Activated CD4-positive, alpha-beta T cell treated with anti-CD3 and anti-CD28 coated beads, Interleukin-2, amount 10 ng/mL, durations not matched to agents 7 days and 5 days (primary cell): ENCODE measurements at places on chromosomes 16 and 17. TPM values are rescaled to one million over a fixed set of nuclear protein-coding genes. Genes with fewer than 3 reads are reported as not detected.
A peak's percentile ranks its signal among the peaks of the same experiment; 100 is the strongest.

- DNase-seq = no peak
- H3K27me3 ChIP-seq = no peaks in the 10 kb centered on the region
- H3K4me3 ChIP-seq = no peak overlapping the region
Measured at GRCh38 chr16:9122342-9122741, 30.9 kb downstream of the HAPSTR1 start.

GRCh38 chr17:47978324-47978723 lies 7.4 kb downstream of the CDK5RAP3 start:
- peaks cover 44% of the 10 kb centered on the region for H3K36me3 ChIP-seq
- no peak overlapping the region for H3K27ac ChIP-seq
- no peak overlapping the region for H3K4me3 ChIP-seq

Gene PIK3R6
- total RNA-seq = 7.1 TPM

Gene BCL6B
- total RNA-seq = 0.40 TPM

DNA sequence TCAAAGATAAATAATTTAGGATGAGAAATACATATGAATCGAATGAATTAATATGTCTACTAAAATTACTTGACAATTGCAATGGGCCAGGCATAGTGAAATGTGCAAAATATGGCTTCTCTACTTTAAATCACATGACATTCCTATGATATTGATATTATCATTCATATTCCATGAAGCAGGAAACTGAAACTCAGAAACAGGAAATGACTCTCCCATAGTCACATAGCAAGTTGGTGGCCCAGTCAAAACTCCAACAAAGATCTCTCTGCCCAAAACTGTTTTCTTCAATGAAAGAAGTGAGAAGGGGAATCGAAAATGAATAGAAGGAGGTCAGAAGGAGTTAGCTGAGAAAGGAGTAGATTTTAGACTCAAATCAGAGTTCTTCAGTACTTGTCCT lies 272.2 kb downstream of the CDH8 start:
- no peaks in the 10 kb centered on the region for H3K27me3 ChIP-seq
- no peaks in the 10 kb centered on the region for H3K36me3 ChIP-seq
- H3K27ac ChIP-seq = no peak overlapping the region
- no peak for DNase-seq
- no peaks in the 10 kb centered on the region for H3K4me1 ChIP-seq

GRCh38 chr16:57740423-57741071 lies 5.0 kb downstream of the KATNB1 start:
- H3K4me1 ChIP-seq = peaks cover 23% of the 10 kb centered on the region
- no peaks in the 10 kb centered on the region for H3K27me3 ChIP-seq
- DNase-seq = no peak
- H3K4me3 ChIP-seq = no peak overlapping the region
- peaks cover 3% of the 10 kb centered on the region for H3K36me3 ChIP-seq
- H3K27ac ChIP-seq = no peak overlapping the region

GRCh38 chr17:28612936-28613872 lies 781 bp downstream of the RSKR start:
- H3K4me3 ChIP-seq = no peak overlapping the region
- H3K27ac ChIP-seq = no peak overlapping the region
- DNase-seq = peak; percentile 39
- peaks cover 42% of the 10 kb centered on the region for H3K36me3 ChIP-seq
- H3K27me3 ChIP-seq = no peaks in the 10 kb centered on the region

Gene TBC1D3C
- not detected for total RNA-seq

Gene CA5A
- not detected for total RNA-seq

Gene CD300H
- total RNA-seq = not detected

- no peak overlapping the region for H3K4me3 ChIP-seq
- DNase-seq = peak; percentile 13
- peaks cover 46% of the 10 kb centered on the region for H3K27me3 ChIP-seq
- H3K27ac ChIP-seq = peak overlapping the region; percentile 19
- H3K36me3 ChIP-seq = no peaks in the 10 kb centered on the region
Measured at GRCh38 chr16:83835586-83836566, 28.1 kb downstream of the HSBP1 start.

DNA sequence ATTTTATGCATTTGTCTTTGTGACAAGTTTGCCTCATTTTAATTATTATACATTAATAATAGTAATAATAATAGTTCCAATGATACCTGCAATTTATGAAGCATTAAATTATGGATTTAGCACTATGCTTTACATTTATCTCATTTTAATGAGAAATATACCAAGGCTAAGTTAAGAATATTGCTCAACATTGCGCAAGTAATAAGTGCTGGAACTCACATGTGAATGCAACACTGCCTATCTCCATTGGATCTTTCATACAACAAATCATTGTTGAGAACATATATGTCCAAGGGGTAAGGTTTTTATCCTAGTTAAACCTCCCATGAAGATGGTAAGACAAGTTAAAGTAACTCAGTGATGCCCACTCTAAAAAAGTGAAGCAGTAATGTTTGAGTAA lies 703.7 kb upstream of the SOX9 start:
- no peak overlapping the region for H3K4me3 ChIP-seq
- H3K36me3 ChIP-seq = no peaks in the 10 kb centered on the region
- no peaks in the 10 kb centered on the region for H3K27me3 ChIP-seq
- no peak overlapping the region for H3K27ac ChIP-seq
- H3K4me1 ChIP-seq = no peaks in the 10 kb centered on the region

DNA sequence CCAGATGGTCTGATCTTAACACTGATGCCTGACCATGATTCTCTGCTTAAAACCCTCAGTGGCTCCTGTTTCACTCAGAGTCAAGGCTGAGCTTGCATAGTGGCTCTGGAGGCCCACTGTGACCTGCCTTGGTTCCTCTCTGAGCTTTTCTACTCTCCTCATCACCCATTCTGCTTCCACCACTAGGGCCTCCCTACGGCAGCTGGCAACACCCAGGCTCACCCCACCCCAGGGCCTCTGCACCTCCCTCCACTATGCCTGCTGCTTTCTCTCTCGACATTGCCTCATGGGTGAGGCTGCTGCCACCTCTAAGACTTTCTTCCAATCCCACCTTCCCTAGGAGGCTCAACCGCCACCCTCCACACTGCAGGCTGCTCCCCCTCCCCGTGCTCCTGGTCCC lies 127.6 kb downstream of the IRX3 start:
- no peak overlapping the region for H3K4me3 ChIP-seq
- DNase-seq = no peak
- H3K27ac ChIP-seq = no peak overlapping the region
- H3K36me3 ChIP-seq = no peaks in the 10 kb centered on the region

GRCh38 chr17:80477647-80478478 lies 1.5 kb upstream of the NPTX1 start:
- H3K27ac ChIP-seq = no peak overlapping the region
- peaks cover 60% of the 10 kb centered on the region for H3K27me3 ChIP-seq
- H3K4me3 ChIP-seq = no peak overlapping the region
- peaks cover 28% of the 10 kb centered on the region for H3K4me1 ChIP-seq

DNA sequence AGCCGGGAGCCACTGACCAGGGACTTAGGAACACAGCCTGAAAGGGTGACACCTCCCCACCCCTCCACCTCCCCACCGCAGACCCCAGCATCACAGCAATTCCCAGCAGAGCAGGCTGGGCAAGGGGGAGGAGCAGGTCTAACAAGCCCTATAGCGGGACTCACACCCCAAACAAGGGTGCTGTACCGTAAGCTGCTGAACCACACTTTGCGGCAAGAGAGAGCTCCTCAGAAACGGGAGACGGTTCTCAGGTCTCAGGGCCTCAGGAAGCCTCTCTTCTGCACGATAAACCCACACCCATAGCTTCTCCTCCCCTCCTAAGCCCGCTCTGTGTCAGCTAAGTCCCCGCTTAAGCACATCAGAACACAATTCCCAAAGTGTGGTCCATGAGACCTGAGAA lies 11.7 kb upstream of the COTL1 start:
- no peaks in the 10 kb centered on the region for H3K36me3 ChIP-seq
- H3K27ac ChIP-seq = no peak overlapping the region
- no peak for DNase-seq
- H3K4me1 ChIP-seq = peaks cover 36% of the 10 kb centered on the region

DNA sequence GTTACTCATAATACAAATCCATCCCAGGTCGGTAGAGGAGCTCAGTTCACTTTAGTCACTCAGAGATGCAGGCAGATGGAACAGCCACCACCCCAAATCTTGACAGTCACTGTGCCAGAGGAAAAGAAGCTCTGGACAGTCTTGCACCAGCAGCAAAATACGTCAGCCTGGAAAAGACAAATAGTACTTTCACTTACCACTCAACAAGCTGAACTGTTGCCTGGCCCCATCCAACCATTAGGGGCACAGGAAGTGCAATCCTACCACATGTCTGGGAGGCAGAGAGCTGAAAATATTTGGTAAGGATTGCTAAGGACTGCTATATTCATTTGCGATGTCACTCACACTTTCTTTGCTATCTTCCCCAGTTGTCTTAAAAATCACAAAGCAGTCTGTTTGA lies 239.1 kb upstream of the TOX3 start:
- no peaks in the 10 kb centered on the region for H3K4me1 ChIP-seq
- no peak overlapping the region for H3K4me3 ChIP-seq
- no peak overlapping the region for H3K27ac ChIP-seq
- no peak for DNase-seq
- no peaks in the 10 kb centered on the region for H3K27me3 ChIP-seq
- no peaks in the 10 kb centered on the region for H3K36me3 ChIP-seq

Gene FBXL19
- 21.7 TPM for total RNA-seq

DNA sequence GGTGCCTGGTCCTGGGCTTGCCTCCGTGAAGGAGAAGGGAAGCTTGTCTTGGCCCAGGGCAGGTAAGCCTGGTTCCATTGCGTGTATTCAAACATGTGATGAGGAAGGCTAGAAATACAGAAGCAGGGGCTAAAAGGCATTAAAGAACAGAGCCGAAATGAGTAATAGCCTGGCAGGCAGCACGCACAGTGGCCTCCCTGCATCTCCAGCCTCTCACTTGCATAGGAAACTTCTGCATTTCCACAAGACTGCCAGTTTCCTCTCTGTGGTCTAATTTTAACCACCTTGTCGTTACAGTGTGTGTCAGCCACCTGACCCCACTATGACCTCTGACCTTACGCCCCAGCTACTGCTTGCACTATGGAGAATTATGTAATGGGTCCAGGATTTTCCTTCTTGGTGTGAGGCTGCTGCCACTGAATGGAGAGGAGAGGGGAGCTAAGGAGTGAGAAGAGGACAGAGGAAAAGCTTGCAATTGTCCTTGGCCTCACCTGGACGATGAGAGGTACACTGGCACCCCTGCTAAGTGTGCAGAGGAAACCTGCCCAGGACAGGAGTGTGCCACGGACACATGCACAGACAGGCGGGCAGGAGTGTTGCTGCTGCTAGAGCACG lies 32.8 kb downstream of the HIC1 start:
- H3K27me3 ChIP-seq = no peaks in the 10 kb centered on the region
- DNase-seq = peak; percentile 73
- H3K27ac ChIP-seq = peak overlapping the region; percentile 61
- peaks cover 41% of the 10 kb centered on the region for H3K36me3 ChIP-seq

DNA sequence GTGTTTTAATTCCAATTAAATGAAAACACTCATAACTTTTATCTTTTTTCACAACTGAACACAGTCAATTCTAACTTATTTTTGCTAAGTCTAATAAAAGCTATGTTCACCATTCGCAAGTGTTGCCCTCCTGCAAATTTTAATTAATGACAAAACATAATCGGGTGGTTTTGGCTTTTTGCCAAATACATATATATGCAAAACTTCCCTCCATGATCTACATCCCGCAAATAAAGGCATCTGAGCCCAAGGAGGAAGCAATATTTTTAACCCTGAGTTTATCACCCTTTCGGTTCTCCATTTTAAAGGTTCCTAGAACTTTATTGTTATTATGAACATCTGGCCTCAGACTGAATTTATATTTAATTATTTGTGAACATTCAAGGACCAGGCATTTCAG lies 507.9 kb downstream of the CDH13 start:
- no peak for DNase-seq
- no peak overlapping the region for H3K4me3 ChIP-seq
- no peak overlapping the region for H3K27ac ChIP-seq
- H3K4me1 ChIP-seq = peaks cover 18% of the 10 kb centered on the region
- no peaks in the 10 kb centered on the region for H3K36me3 ChIP-seq

- peaks cover 26% of the 10 kb centered on the region for H3K27me3 ChIP-seq
- H3K36me3 ChIP-seq = no peaks in the 10 kb centered on the region
- peaks cover 7% of the 10 kb centered on the region for H3K4me1 ChIP-seq
- H3K4me3 ChIP-seq = no peak overlapping the region
- no peak overlapping the region for H3K27ac ChIP-seq
- DNase-seq = no peak
Measured at GRCh38 chr17:28407974-28408306, 1.9 kb upstream of the SLC46A1 start.

Gene FBXO47
- total RNA-seq = not detected

Gene HEATR9
- 0.27 TPM for total RNA-seq

Gene APOBR
- total RNA-seq = 16.7 TPM
